AG09319 (cell line): ENCODE measurements at places on chromosomes 16 and 17.

DNA sequence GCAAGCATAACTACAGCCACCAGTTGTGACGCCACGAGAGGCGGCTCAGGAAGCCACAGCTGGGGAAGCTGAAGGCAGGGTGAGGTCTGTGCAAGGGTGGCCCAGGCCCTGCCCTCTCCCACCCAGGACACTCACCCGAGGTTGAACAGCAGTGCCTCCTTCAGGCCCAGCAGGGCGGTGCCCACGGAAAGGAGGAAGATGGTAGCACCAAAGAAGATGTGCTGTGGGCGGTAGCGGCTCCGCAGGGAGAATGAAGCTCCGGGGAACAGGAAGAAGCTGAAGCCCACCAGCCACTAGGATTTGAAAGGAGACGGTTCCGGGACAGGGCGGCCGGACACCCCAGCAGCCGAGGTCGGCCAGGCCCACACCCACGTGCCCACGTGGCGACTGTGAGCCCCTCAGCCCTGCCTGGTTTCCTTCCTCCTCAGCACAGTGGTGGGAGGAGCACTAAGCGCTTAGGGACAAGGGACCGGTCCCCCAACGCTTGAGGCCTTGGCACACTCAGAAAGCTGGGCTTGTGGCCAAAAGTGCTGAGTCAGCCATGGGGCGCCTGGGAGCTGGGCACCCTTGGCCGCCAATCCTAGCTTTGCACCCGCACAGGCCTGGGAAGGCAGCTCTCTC, 11.0 kb downstream of the CYB561 start:
- DNase-seq: no peak

- DNase-seq: no peak
Measured at GRCh38 chr17:32289471-32290070, 23.9 kb downstream of the RHBDL3 start.

GRCh38 chr17:7254511-7254910, 2.5 kb downstream of the ELP5 start:
- DNase-seq: no peak

- DNase-seq: no peak
Measured at GRCh38 chr16:30562021-30562420, 3.8 kb upstream of the ZNF764 start.

DNA sequence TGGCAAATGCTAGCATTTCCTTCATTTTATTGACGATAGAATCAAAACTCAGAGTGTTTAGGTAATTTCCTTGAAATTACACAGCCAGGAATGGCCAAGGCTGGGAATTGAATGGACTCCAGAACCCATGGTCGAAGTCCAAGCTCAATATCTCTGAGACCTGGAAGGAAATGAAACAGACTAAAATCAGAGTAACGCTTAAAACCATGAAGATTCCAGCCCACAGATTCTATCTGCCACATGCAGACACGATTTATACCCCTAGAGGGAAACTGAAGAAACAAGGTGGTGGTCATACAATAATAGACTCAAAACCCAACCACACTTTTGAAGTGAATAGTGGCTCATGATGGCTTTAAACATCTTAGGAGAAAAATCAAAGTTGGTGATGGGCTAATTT, 95.6 kb downstream of the PRKCA start:
- no peak for DNase-seq

- no peak for DNase-seq
Measured at GRCh38 chr17:81870981-81871386, at the start of gene ARHGDIA. Gene ARHGDIA, minus strand, starts transcription at chr17:81871337. Its CDS starts 1,407 bp downstream, at chr17:81869930.

- DNase-seq: no peak
Measured at GRCh38 chr16:66984892-66985311, 3.5 kb upstream of the CES4A start.

- peak; percentile 52 for DNase-seq
Measured at GRCh38 chr17:17641621-17642409, 39.4 kb upstream of the RAI1 start.

- no peak for DNase-seq
Measured at GRCh38 chr17:56995766-56996165, 17.8 kb downstream of the SCPEP1 start.

GRCh38 chr16:89113661-89114060, 20.0 kb downstream of the ACSF3 start:
- DNase-seq: no peak
